BJ (cell line): ENCODE measurements at places on chromosomes 7 and 10.

DNA sequence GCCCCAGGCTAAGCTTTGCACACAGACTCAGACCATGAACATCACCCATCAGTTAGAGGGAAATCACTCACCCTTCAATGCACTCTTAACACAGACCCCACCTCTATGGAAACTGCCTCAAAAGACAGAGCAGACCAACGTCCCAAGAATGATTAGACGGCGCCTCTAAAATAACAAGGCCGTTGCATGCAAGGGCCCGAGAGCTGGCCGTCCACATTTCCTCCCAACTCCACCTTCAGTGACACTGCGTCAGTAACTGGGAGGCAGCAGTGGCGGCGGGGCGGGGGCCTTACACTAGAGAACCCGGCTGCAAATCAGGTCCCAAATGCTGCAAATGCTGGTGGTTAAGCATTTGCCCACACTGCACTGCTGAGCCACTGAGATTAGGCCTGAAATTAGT lies 115.0 kb downstream of the PTPRN2 start:
- DNase-seq: no peak

DNA sequence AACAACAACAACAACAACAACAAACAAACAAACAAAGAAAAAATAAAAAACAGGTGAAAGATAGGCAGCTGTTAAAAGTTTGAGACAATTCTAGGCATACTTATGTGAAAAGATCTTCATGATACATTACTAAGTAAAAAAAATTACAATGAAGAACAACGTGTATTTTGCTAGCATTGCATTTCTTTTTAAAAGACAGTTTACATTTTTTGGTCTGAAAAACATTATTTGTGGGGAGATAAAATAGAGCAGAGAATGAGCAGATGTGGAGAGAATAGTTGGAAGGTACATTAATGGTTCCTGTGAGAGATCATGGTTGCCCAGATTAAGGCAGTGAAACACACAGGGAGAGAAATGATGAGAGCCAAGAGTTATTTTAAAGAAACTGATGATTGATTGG lies 210.2 kb upstream of the MKLN1 start:
- DNase-seq: no peak

GRCh38 chr7:114466917-114467316 lies 52.3 kb downstream of the FOXP2 start:
- DNase-seq: no peak

DNA sequence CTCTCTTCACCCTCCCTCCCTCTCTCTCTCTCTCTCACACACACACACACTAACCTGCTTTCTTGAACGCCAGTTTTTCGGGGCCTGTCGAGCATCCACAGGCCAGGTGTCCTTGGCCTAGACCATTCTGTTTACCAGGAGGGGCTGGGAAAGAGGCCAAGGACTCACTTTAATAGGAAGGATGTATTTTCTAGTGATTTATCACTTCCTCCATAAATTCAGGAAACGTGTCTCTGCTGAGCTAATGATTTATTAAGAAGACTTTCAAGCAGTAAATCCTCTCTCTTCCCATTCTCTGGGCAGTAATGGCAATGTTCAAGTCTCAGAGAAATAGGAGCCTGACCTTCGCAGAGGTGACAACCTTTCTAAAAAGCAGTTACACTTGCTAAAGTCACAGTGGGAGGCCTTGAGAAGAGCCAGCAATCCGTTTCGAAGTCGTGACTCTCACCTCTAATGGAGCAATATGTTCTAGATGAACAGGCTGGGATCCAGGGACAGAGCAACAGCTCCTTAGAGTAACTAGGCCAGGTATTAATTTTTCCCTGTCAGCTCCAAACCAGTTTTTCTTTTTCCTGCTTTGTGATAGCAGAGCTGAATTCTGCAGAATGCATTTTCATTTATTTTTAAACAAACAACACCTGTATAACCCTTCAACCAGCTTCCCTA lies 1357.5 kb upstream of the SORCS1 start:
- no peak for DNase-seq

DNA sequence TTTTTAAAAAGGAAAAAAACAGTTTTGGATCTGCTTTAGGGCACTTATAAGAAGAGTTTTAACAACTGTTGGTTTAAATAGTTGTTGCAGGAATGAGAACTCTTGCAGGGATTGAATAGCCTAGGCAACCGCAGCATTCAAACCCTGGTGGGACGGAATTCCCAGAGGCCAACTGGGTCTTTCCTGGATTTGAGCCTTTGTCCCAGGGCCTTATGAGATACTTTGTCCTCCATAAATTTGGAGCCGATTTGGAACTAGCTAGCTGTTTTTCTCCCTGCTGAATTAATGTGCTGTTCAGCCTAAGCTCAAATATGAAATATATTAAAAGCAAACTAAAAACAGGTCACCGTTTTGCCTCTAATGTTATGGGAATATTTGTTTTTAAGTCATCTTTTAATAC lies 109.6 kb downstream of the LRMDA start:
- DNase-seq: no peak

GRCh38 chr7:138961159-138961558 lies 20.0 kb downstream of the KIAA1549 start:
- no peak for DNase-seq

DNA sequence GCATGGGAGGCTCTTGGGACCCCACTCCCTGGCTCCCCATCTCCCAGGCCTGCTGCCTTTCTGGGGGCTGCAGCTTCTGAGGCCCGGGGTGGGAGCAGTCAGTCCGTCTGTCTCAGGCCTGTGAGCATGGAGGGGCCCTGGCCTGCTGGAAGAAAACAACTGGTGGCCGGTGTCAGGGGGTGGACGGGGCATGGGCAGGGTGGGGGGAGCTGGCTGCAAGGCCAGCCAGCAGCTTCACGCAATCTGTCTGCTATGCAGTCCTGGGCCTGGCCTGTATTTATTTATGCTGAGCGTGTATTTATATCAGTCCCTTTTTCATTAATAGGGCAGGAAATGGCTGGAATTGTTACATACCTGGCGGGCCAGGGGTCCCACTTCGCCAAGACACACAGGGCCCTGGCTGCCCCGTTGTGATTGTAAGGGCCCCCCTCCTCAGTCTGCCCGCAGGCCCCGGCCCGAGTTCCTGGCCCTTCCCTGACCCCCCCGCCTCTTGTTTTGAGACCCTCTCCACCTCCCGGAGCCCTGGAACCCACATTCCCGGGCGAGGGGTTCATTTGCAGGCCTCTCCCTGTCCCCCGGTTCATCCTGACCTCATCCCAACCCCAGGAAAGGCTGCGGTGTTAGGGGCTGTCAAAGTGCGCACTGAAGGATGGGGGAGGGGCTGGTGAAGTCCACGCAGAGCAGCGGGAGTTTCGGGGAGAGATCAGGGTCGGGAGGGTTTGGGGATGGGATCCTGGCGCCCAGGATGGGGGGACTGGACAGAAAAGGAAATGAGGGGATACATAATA lies 8.2 kb downstream of the TMEM270 start:
- no peak for DNase-seq
